ELR (cell line): ENCODE measurements at places on chromosomes 6 and 20.

DNA sequence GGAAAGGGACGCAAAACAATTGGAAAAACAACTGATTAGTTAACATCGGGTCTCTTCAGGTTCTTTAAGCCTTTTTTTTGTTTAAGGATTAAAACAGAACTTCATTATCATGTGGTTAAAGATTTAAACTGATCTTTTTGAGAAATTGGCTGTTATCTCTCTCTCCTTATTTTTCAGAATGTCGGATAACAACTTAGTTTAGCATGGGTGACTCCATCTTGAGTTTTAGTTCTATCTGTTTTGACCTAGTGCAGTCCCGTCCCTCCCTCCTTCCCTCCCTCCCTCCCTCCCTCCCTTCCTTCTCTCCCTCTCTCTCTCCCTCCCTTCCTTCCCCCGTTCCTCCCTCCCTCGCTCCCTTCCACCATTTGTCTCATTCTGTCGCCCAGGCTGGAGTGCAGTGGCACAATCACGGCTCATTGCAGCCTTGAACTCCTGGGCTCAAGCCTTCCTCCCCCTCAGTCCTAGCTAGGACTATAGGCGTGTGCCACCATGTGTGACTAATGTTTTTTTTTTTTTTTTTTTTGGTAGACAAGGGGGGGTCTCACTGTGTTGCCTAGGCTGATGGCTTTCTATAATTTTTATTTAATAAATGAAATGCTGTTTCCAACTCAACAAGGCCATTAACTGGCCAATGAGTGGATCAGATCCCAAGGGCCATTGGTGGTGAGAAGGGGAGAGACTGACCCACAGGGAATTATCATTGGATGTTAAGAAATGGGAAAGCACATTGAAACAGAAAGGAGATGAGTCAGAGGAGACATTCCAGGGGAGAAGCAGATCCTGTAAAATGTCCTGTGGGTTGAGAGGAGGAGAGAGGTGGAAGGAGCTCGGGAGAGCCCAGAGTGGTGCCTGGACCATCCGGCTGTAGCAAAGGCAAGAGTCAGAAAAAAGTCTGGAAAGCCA is 13.6 kb downstream of the BAK1 start:
- peak; percentile 85 for DNase-seq

DNA sequence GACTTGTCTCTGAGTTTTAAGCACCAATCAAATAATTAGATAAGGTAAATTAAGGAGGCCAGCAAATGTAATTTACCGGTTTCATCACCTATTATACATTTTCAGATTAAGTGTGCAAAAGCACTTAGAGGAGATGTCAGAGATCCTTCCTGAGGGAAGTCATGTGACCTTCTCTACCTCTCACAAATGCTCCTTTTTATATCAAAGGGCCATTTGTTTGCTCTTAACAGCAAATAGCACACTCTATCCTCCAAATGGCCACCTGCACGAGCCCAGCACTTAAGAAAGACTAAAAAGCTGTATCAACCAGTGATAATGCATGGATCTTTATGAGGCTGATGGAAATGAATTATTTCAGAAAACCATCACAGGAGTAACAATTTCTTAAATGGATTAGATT is 149.4 kb downstream of the ELOVL4 start:
- DNase-seq: no peak

DNA sequence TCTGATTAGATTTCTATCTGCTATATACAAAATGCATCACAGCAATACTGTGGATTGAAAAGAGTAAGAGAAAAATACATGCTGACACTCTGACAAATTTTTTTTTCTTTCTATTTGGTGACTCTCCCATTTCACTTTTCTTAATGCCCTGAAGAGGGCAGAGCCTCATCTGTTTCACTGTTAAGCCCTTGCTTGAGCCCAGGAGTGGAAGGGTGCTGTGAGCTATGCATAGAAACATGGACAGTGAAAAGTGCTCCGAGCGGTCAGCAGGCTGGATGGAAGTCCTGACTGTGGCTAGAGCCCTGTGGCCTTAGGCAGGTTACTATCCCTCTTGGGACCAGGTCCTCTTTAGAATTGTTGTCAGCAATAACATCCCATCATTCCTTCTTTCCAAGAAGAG is 17.4 kb upstream of the CSE1L start:
- DNase-seq: peak; percentile 48

DNA sequence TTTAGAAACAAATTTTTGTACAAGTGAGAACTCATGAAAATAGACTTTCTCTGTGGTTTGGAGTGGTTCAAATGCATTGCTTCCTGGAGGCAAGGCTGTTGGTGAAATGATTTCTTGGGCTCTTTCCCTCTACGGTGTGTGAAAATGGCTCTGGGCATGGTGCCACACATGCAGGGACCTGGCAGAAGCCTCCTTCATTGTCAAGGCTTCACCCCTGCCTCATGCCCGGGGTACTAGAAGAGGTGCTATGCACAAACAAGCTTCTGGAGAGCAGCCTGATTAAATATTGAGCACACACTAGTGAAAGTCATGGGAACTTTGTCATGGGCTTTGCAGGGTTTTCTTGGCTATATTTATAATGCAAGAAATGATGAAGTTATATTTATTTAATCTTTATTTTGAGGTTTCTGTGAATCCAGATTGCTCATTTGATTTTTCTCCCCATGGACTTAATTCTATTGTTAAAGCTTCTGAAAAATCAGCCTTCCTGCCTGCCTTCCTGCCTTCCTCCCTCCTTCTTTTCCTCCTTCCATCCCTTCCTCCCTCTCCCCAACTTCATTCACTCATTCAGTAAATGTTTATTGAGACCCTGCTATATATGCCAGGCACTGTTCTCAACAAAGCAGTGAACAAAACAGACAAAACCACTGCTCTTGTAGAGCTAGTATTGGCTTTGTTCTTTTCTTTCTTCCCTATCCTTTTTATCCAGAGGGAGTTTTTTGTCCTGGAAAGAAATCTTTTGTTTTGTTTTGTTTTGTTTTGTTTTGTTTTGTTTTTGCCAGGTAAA is 21.0 kb downstream of the C6orf89 start:
- DNase-seq: no peak

DNA sequence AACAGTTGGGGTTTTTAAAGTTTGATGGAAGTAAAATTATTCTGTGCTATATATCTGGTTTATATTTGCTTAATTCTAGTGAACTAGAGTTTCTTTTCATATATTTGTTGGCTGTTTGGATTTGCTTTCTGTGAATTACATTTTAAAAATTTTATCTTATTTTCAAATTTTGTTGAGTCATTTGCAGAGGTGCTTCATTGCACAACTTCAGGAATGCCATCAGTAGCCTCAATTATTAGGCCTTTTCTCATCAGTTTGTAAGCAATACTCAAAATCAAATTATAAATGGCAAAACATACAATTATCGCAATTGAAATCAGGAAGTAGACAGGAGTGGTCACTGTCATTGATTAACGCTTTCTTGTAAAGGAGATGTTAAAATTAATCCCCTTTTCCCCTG is 96.9 kb downstream of the UBE3D start:
- DNase-seq: no peak

GRCh38 chr6:282177-282866 is 10.0 kb upstream of the DUSP22 start:
- DNase-seq: no peak

DNA sequence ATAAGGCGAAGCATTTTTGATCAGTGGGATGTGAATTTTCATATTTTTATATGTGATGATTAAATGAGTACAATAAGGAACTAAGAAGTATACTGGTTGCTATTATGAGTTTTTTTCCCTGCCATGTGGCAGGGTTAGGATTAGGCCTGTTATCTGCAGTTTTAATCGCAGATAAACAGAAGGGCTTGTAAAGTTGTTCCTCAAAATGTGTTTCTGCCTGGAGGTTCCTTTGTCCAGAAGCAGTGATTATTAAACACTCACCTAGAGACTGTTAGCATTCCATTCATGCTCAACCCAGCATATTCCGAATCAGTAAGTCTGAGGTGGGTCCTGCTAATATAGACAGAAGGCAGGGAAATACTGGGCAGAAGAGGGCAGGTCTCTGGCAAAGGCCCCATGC is 316.0 kb downstream of the CLIC5 start:
- no peak for DNase-seq

GRCh38 chr20:18805881-18806280 is 7.7 kb upstream of the SCP2D1 start:
- peak; percentile 47 for DNase-seq

GRCh38 chr6:144899161-144899560 is 614.0 kb downstream of the UTRN start:
- peak; percentile 63 for DNase-seq

DNA sequence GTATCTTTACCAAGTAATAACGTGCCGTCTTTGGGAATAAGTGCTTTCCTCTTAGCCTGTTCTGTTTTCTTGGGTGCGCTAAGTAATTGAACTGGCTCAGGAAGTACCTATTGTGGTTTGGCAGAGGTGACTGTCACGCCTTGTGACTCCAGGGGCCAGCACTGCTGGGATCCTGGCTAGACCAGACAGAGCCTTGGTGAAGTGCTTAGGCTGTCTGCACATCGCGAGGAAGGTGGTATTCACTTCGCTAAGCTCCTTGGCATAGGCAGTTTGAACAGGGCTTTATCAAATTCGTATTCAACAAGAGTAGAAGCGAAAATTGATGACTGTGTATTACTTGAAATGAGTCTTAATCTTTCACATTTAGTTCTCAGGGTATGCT is 17.6 kb downstream of the PRDM1 start:
- DNase-seq: no peak

- DNase-seq: no peak
Observed at GRCh38 chr6:106963544-106963943, 11.0 kb downstream of the CD24 start.

GRCh38 chr20:63359937-63360849 is 956 bp downstream of the CHRNA4 start:
- no peak for DNase-seq

DNA sequence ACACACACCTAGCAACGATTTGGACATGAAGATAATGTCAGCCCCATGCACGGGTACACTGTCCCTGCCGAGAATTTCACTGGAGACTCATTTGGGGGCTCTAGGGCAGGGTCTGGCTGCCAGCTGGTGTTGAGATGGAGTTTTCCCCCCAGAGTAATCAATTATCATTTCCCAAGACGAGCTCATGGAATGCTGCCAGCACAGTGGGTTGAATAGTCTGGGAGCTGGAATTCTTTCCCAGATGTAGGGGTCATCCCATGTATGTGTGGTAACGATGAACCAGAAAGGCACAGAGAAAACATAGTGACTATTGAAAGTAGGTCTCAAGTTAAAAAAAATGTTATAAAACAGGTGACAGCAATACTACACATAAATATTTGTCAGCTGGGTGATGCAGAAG is 579.9 kb downstream of the MAFB start:
- DNase-seq: no peak

DNA sequence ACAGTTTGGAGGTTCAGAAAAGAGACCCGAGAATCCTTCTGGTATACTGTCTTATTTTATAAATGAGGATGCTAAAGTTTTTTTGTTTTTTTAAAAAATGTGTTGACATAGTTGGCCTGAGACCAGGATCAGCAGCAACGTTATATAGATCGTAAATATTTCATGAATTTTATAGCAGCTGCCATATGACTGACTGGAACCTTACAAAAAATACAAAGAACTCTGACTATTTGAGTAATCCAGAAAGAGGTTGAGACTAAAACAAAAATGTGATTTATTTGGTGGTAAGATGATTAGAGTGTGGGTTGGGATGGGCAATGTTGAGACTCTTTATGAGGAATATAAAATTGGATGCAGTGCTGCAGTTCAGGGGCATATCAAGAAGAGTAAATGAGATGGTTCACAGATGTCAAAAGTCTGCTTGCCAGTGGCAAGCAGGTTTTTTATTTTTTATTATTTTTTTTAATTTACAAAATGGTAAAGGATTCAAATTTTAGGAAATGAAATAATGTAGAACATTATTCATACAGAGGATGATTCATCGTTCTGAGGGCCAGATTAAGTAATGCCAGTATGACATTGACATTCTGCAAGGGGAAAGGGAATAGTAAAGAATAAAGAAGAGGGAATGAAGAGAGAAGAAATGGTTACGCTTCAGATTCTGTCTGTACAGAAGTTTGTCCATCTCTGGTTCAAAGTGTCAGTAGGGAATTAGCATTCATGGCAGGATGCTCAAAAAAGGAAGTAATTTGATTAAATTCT is 58.5 kb downstream of the SCAF8 start:
- peak; percentile 53 for DNase-seq

DNA sequence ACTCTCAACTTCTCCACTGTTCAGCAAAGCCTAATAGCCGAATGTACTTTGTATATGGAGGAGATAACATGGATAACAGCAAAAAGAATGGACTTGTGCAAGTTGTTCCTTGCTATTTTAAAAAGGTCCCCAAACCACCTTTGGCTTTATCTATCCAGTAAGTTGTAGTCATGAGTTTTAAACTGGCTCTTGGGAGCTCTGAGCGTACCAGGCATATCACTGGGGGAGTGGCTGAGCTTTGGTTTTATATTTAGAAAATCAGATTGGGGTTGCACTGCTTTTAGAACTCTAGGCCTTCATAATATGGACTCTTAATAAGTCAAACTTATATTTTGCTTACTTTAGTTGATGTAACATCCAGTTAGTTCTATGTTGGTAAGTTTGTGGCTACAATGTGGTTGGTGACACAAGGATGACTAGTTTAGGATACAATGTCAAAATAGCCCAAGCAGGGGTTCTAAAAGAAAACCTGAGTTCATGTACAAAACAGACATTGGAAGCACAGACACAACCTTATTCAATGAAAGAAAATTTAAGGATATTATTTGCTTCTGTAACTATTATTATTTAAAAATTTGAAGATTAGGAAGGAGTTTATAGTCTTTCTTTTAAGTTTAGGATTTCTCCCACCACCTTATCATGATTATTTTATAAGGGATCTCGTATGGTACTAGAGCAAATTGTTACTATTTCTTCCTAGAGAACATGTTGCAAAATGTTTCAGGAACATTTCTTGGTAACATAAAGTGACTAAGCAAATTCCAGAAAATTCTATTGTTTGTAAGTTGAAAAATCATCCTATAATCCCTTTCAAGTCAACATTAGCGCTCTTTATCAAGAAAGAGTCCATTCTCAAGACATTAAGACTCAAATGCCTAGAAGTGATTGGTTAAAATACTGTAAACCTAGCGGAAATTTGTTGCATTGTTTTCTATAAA is 165.8 kb upstream of the SUPT3H start:
- DNase-seq: peak; percentile 86

GRCh38 chr20:4998160-4998651 is 3.1 kb downstream of the SLC23A2 start:
- DNase-seq: peak; percentile 19

DNA sequence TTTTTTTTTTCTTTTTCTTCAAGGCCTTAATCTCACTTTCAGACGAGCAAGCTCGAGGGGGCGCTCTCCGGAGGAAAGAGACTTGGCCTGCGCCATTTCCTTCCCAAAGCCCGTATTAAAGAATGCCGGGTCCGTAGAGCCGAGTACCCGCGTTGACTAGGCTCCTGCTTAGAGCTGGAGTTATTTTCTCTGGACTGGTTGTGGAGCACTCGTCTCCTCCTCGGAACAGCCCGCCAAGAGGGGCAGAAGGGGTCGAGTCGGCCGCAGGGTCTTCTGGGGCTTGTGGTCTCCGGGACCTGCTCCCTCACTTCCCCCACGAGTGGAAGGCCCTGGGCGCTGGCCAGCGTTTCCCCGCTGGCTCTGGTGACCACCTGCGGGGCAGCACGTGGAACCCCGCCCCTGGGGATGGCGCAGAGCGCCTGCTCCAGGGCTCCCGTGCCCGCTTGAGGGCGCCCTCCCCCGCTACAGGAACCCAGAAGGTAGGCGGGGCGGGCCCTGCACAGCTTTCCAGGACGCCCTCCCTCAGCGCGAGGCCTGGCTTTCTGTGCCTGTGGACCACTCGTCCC is 2.7 kb upstream of the MEI4 start:
- no peak for DNase-seq

GRCh38 chr20:51106011-51106410 is 83.1 kb upstream of the KCNG1 start:
- DNase-seq: no peak

- peak; percentile 85 for DNase-seq
Observed at GRCh38 chr6:116424001-116424400, 37.2 kb upstream of the CALHM6 start.
